ENCODE measurements at places on chromosomes 3 and 15.

GRCh38 chr3:139757448-139758030, 79.8 kb upstream of the NMNAT3 start:
- DNase-seq: no peak

- no peak for DNase-seq
Measured at GRCh38 chr3:123015596-123015995, 12.0 kb downstream of the SEMA5B start.

DNA sequence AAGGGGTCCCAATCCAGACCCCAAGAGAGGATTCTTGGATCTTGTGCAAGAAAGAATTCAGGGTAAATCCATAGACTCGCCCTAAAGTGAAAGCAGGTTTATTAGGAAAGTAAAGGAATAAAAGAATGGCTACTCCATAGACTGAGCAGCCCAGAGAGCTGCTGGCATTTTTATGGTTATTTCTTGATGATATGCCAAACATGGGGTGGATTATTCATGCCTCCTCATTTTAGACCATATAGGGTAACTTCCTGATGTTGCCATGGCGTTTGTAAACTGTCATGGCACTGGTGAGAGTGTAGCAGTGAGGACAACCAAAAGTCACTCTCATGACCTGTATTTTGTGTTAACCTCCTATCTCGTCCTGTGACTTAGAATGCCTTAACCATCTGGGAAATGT, 142.2 kb downstream of the DOCK3 start:
- DNase-seq: no peak

GRCh38 chr3:37149257-37149656, 25.1 kb downstream of the LRRFIP2 start:
- no peak for DNase-seq

- no peak for DNase-seq
Measured at GRCh38 chr3:43238801-43239200, 47.5 kb upstream of the SNRK start.

DNA sequence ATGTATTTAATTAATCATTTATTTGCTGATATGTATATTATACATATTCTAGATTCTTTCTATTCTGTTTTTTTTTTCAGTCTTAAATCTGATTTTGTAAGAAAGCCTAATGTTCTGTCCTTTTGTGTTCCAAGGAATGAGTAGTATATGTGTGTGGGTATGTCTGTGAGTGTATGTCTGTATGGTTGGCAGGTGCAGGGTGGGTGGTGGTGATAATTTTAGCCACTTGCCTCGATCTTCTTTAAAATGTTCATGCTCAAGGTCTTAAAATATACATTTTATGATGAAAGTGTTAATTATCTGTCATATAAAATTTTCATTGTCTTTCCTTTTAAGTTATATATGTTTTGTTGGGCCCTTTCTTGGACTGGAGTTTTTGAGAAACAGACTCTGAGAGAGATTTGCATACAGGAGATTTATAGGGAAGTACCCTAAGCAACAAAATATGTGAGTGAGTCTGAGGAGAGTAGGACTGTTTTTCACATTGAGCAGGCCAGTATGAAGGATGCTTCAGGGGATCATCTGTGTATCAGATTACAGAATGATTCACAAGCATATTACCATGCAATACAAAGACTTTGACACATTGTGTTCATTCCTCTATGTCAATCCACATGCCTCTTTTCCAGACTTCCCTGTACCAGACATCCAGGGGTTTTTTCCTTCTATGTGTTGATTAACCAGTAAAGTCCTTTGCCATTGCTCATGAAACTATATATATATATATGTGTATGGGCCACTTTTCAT, 211.0 kb upstream of the DPPA4 start:
- DNase-seq: no peak
